Stimulated activated CD4-positive, alpha-beta T cell treated with anti-CD3 and anti-CD28 coated beads, Interleukin-1b, Interleukin-23, amount 100 ng/mL, for 24 hours (primary cell): ENCODE measurements at places on chromosomes 12 and 14.
A peak's percentile ranks its signal among the peaks of the same experiment; 100 is the strongest.

DNA sequence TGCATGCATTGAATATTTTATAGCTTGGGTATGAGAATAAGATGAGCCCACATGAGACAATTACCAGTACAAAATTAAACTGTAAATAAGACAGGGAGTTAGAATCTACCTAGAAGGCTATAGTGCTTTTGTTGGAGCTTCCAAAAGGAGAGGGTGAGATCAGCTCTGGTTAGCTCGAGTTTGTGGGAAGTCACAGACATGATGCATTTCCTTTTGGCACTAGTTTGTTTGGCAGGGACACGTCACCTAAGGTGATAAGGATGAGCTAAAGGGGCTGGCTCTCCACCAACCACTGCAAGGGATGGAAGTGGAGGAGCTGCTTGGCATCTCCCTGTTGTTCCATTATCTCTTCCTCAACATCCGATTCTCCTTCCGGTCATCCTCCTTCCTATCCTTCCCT lies 48.5 kb upstream of the CPM start:
- DNase-seq: no peak

DNA sequence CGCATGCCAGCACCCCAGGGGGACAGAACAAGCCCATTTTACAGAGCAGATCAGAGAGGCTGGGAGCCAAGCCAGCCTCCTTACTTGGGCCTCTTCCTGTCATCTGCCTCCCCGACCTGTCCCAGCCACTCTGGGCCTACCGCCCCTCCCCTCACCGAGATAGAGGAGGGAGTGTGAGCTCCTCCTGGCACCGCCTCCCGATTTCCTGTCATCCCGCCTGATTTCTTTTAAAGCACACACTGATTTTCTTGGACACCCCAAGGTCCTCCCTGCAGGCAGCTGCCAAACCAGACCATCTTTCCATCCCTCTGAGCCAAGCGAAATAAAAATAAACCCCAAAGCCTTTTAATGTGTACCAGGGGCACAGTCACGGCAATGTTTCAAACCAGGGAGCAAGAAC lies 108.4 kb downstream of the RFLNA start:
- DNase-seq: no peak

- no peak for DNase-seq
Observed at GRCh38 chr12:3534511-3534910, 43.5 kb downstream of the PRMT8 start.

DNA sequence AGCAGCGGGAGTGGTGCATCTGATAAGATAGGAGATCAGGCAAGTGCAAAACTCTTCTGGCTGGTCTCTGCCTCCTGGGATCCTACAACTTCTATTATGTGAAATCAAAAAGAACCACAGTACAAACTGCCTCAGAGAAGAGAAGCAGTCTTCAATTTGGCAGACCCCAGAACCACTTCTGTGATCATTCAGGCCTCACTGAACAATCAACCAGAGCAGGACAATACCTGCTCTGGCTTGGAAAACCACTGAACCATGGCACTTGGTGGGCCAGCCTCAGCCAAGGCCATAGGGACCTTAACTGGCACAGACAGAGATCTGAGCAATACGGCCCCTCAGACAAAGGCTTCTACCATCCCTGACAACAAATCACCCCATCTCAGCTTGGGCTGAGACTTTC lies 103.0 kb downstream of the NDUFA12 start:
- DNase-seq: no peak

DNA sequence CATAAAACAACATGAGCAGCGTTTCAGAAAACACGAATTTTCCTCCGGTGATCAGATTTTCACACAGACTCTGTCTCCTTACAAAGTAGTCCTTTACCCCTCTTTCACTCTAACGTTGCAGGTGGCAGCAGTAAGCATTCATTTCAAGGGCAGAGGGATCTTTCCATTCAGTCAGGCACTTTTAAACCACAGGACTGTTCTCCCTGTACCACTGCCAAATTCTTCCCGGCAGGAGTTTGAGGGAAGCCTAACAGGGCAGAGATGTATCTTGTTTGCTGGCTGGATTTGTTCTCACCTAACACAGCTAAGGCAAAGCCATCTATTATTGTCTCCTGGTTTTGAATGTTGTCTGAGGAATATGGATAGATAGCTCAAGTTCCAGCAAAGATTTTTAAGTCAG lies 1187.3 kb upstream of the SEL1L start:
- DNase-seq: no peak

GRCh38 chr12:6306151-6306550 lies 4.3 kb upstream of the PLEKHG6 start:
- no peak for DNase-seq

DNA sequence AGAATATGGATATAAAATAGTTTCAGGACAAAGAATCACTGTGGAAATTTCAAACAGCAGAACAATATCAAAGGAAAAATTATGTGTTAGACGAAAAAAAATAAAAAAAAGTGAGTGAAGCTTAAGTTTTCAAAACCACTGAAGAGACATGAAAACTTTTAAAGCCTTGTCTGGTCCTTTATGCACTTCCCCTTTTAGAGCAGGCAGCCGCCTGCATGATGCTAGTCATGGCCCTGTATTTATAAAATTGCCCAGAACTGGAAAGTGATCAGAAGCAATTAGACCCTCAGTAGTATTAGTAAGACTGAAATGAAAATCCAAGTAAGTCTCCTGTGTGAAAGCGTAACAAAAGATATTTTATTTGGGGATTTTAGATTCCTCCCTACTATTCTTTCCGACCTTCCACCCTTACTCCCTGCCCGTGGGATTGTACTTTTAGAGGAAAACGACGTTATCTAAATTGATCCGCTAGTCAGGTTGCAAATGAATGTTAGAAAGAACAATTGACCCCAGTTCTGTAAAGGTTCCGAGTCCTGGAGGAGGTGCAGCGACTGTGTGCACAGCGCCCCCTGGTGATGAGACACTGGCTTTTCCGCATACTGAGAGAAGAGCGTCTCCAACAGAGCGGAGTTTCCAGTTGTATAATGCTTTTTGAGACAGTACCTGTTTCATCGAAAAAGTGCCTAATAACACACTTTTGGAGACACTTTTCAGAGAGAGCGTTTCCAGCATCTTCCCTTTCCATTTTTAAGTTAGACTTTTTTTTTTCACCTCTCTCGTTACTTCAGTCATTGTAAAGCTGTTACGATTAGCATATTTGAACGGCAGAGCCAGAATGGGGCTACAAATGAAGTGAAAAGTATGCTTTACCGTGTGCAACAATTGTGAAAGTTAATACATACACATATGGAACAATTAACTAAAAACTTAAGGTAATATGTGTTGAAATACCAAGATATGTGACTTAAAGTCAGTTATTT lies 12.4 kb downstream of the MGST1 start:
- no peak for DNase-seq

- DNase-seq: no peak
Observed at GRCh38 chr14:36518031-36518585, 1.9 kb downstream of the NKX2-1 start.

GRCh38 chr12:120534203-120534702 lies at the start of gene RNF10:
TSS of gene RNF10 (plus strand) at chr12:120534356. CDS start at chr12:120534812, 456 bp downstream.
- DNase-seq: peak; percentile 57

GRCh38 chr12:100995771-100996170 lies 201.2 kb downstream of the ANO4 start:
- DNase-seq: no peak

- no peak for DNase-seq
Observed at GRCh38 chr12:59068436-59068835, 148.1 kb upstream of the LRIG3 start.
